ENCODE measurements at places on chromosomes 4 and X.

DNA sequence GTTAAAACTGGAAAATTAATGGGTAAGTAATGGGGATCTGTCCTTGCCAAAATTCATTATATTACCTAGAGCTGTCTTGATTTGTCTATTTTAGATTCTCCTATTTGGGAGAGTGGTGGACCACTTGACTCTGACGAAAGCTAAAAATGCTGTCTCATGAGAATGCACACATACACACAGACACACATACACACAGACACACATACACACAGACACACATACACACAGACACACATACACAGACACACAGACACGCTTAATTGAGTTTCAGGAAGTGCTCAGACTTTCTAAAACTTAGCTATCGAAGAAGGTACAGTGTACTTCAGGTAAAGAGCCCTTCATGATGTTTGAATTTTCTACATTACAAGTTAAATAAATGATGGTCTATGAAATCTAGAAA lies 279.5 kb downstream of the ANKRD50 start:
- no peak for DNase-seq

- no peak for DNase-seq
Observed at GRCh38 chr4:173074501-173074946, 94.1 kb upstream of the GALNT7 start.

GRCh38 chrX:51860679-51861078 lies 32.7 kb upstream of the MAGED1 start:
- peak; percentile 12 for DNase-seq

GRCh38 chr4:138393886-138394610 lies 151.9 kb upstream of the SLC7A11 start:
- no peak for DNase-seq

GRCh38 chr4:70841951-70842350 lies 2.3 kb upstream of the GRSF1 start:
- no peak for DNase-seq

All from left kidney (tissue), 8 donors.